ENCODE measurements at places on chromosomes 1 and 21. TPM values are rescaled to one million over a fixed set of nuclear protein-coding genes. Genes with fewer than 3 reads are reported as not detected.

- no peak overlapping the region for H3K27ac ChIP-seq
- no peaks in the 10 kb centered on the region for H3K27me3 ChIP-seq
Observed at GRCh38 chr1:245160288-245160687, 5.5 kb downstream of the KIF26B start.

DNA sequence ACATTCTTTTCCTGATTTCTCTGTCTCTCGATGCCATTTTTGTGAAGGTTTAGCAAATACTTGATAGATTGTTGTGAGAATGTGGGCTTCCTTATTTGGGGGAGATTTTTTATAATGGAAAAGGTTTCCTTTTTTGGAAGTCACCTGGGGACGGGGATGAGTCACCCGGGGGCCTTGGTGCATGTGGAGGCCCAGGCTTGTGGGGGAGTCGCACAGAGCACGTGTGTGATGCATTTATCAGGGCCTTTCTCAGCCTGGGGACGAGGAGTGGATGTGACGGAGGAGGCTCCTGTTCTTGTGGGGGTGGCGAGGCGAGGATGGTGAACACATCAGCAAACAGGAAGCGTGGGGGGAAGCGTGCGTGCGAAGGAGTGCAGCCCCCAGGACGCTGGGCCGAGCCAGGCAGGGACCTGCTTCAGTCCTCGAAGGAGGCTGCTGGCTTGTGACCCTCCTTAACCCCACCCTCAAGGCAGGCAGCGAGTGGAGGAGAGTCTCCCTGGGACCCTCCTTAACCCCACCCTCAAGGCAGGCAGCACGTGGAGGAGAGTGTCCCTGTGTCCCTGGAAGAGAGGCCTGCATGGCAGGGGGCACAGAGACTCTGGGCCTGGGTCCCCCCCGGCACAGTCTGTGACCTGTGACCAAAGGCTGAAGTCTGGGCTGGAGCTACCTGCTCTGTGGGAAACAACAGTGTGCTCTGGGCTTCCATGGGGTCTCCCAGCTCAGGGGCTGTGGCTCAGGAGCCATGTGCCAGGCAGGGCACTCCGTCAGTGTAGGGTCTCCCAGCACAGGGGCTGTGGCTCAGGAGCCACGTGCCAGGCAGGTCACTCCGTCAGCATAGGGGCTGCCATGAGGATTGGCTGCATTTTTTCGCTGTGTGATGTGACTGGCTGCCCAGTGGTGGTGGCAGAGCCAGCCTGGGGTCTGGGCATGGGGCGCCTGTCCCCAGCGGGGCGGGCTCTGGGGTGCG is 57.2 kb downstream of the AGPAT3 start:
- DNase-seq, result no peak
- H3K27ac ChIP-seq, result no peak overlapping the region
- no peaks in the 10 kb centered on the region for H3K27me3 ChIP-seq
- H3K36me3 ChIP-seq, result no peaks in the 10 kb centered on the region
- no peak overlapping the region for H3K4me3 ChIP-seq

DNA sequence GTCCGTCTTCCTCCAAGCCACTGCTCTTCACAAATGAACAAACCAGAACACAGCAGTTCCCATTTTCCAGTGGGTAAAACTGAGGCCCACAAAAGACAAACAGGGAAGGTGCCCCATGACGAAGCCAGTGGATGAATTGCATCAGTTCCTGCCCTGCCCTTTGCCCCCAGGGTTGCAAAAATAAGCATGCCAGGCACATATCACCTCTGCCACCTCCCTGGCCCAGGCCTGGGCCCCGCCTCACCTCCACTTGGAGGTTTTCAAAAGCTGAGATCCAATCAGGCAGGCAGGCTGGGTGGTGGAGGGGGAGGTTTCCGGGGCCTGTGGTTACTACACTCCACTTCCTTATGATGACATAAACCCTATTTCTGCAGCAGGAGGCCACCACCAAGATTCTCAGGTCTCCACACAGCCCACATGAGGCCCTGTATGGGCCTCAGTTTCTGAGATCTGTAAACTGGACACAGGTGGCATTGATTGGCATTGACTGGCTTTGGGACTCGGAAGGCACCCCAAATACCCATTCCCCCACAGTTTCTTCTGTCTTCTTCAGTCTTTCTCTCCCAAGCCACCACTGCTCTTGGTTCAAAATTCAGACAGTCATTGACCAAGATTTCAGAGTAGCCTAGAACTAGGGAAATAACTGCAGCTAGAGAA is 4.1 kb downstream of the KIF21B start:
- DNase-seq, result peak; percentile 78
- no peak overlapping the region for H3K27ac ChIP-seq
- no peaks in the 10 kb centered on the region for H3K27me3 ChIP-seq
- peaks cover 6% of the 10 kb centered on the region for H3K4me1 ChIP-seq

GRCh38 chr1:70899735-70900134 is 147.9 kb downstream of the PTGER3 start:
- no peaks in the 10 kb centered on the region for H3K27me3 ChIP-seq
- H3K36me3 ChIP-seq, result no peaks in the 10 kb centered on the region
- H3K27ac ChIP-seq, result no peak overlapping the region
- no peak for DNase-seq
- H3K4me1 ChIP-seq, result no peaks in the 10 kb centered on the region
- no peak overlapping the region for H3K4me3 ChIP-seq

DNA sequence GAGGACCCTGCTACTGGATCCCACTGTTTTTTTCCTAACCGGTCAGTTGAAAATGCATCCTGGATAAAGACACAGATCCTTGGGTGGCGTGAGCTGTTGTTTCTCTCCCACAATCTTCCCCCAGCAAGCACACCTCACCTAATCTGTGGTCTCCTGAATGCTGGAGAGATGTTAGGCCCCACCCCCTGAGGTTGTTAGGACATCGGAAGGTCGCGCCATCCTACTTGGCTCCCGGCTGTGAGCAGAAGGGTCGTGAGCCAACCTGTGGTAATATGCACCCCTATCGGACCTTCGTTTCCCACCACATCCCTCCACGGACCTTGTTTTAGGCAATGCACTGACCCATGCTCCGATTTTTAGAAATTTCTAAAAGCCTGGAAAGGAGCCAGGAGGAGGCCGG is 89.9 kb upstream of the IPO9 start:
- peaks cover 14% of the 10 kb centered on the region for H3K4me1 ChIP-seq
- DNase-seq, result no peak
- H3K36me3 ChIP-seq, result peaks cover under 1% of the 10 kb centered on the region

Gene EYA3
- 52.6 TPM for total RNA-seq

Gene RNF220
- 54.8 TPM for total RNA-seq

- H3K36me3 ChIP-seq, result no peaks in the 10 kb centered on the region
- no peak overlapping the region for H3K27ac ChIP-seq
- no peaks in the 10 kb centered on the region for H3K27me3 ChIP-seq
- H3K4me1 ChIP-seq, result no peaks in the 10 kb centered on the region
Observed at GRCh38 chr1:23600283-23600682, 41.0 kb upstream of the ID3 start.

All from ascending aorta (tissue), 2 donors.